Stimulated activated CD8-positive, alpha-beta memory T cell treated with anti-CD3 and anti-CD28 coated beads, Interleukin-7, amount 100 ng/mL, for 1 hour (primary cell): ENCODE measurements at places on chromosomes 3 and 15.

DNA sequence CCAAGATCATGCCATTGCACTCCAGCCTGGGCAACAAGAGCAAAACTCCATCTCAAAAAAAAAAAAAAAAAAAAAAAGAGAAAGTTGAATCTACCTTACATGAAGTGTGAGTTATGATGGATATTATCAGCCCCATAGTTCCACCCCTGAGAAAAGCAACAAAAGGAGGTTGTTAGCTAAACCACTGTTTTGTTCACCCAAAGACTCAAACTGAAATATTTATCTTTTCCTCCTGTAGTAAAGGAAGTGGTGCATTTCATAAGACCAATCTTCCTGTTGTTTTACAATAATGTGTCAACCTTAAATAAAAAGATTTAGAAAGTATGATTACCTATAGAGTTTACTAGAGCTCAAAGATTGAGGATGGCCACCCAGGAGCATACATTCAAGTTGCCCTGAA is 18.7 kb upstream of the TRMT10C start:
- DNase-seq: no peak

DNA sequence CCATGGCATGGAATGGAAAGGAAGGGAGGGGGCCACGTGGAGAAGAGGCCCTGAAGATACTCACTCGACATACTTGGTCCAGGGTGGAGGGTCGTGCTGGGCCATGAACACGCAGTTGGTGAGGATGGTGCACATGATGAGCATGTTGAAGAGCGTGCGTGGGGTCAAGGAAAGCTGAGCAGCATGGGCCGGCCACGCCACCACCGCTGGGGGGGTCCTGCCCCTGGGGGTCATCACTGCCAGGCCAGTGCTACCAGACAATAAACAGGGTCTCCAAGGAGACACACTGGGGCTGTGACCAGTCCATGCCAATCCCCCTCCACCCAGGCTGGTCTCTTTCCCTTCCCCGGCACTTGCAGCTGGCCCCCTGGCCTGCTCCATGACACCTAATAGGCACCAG is 27.2 kb downstream of the SCN5A start:
- no peak for DNase-seq

GRCh38 chr15:80160570-80161156 is 7.9 kb downstream of the FAH start:
- no peak for DNase-seq

GRCh38 chr3:168021737-168022450 is 73.8 kb downstream of the GOLIM4 start:
- no peak for DNase-seq

DNA sequence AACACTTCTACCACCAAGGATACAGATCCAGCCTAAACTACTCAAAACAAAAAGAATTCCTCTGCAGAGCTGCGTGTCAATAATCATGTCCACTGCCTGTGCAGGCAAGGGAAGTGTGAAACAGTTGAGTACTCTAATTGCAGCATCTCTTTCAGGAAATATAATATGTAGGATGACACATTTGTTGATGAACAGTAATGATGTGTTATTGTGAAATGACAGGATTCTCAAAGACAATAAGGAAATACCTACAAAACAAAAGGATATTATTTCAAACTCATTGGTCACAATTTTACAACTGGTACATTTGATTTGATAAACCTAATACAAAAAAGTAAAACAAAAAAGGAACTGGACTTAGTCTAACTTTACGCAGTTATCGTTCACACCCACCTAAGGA is 4.4 kb downstream of the SPG11 start:
- DNase-seq: no peak

- no peak for DNase-seq
Observed at GRCh38 chr3:73140772-73141442, 79.4 kb downstream of the EBLN2 start.

DNA sequence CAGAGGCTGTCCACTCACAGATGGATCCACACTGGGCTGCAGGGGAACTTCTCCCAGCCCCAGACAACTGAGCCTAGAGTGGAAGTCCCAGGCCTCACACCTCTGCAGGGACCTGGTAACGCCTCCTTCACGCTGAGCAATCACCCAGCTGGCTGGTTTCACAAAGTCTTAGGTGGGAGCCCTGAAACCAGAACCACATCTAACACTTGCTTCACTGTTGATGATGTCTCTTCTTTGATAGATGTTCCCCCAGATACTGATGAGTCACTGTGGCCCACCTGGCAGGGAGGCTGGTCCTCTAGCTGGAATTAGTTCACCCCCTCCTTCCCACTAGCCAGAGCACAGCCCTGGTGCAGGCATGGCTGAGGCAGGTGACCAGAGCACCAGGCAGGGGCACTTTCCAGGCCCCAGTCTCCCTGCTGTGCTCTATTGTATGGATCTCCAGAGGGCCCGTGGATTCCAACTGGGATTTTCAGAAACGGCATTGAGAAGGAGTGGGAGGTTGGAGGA is 33.5 kb downstream of the MYL3 start:
- no peak for DNase-seq

GRCh38 chr3:169241991-169242707 is 421.4 kb downstream of the MECOM start:
- DNase-seq: no peak

GRCh38 chr3:172680684-172681083 is 30.2 kb downstream of the NCEH1 start:
- DNase-seq: no peak

DNA sequence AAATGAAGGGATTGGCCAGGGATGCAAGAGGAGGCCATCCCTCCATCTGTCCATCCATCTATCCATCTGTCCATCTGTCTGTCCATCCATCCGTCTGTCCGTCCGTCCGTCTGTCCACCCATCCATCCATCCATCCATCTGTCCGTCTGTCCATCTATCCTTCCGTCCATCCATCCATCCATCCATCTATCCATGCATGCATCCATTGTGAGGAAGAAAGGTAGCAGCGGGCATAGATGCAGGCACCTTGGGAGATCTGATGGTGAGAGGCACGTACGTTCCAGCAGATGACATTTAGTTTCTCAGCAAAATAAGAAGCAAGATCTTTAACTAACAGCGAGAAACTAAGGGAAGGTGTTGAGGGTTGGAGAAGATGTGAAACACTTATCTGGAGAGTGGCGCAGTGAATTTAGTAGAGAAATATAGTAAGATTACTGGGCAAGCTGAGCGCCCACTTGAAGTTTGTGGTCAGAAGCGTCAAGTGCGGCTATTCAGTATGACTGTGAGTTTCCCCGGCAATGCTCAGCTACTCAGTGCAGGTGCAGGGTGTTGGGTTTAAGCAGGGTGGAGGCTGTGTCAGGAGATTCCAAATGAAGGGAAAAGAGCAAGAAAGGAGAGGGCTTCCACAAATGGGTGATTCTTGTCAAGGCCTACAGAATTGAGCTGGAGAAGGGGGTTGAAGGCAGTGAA is 22.4 kb upstream of the SRP14 start:
- DNase-seq: no peak

DNA sequence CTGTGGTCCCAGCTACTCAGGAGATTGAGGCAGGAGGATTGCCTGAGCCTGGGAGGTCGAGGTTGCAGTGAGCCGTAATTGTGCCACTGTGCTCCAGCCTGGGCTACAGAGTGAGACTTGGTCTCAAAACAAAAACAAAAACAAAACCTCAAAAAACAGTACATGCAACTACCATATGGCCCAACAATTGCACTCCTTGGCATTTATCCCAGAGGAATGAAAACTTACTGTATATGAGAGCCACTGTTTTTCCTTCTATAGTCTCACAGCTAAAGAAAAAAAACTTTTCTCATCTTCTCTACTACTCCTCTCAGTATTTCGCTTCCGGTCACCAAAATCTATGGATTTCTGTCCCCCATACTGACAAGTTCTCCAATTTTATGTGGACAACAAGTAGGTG is 84.3 kb downstream of the FLNB start:
- DNase-seq: no peak

DNA sequence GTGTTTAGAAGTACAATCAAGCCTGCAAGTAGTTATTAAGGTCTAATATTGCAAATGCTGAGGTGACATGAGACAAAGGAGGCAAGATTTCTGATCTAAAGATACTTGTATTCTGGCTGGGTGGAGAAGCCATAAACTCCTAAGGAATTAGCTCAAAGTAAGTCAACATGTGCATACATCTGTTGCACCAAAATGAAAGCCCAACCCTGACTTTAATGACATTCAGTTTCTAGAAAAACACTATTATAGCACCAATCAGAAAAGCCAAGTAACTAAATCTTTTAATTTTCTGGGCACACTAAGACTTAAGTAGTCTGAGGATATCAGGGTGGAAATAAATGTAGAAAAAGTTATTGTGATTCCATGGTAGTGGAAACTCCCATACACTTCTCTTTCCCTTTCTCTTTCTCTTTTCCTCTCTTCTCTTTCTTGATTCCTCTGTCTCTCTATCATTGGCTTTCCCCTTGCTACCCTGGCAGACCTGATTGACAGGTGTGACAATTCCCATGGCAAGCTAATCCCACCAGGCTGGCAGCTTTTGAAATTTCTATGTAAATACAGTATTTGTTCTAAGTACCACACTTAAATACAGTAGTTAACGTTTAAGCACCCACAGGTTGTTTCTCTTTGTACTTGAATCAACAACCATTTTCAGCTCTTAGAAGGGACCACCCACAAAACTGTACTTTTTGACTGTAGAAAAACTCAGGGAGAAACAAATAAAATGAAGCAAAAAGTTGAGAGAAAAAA is 528.4 kb upstream of the SEMA6D start:
- no peak for DNase-seq

GRCh38 chr15:48020166-48020565 is 100.6 kb upstream of the SLC24A5 start:
- DNase-seq: no peak

DNA sequence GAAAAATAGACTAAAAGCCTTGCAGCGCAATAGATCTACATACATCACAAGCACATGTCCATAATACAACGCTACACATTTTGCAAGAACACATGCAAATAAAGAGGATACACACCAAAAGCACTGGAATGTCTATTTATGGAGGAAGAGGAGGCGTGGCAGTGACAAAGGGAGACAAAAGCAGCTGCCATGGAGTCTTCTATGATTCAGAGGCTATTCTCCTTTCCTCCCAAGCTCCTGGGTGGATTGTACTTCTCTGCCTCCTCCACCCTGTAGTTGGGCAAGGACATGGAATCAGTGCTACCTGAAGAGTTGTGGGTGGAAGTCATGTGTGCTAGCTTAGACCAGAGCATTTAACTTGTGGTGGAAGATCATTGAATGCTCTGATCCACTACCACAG is 57.9 kb upstream of the ABHD2 start:
- DNase-seq: no peak

DNA sequence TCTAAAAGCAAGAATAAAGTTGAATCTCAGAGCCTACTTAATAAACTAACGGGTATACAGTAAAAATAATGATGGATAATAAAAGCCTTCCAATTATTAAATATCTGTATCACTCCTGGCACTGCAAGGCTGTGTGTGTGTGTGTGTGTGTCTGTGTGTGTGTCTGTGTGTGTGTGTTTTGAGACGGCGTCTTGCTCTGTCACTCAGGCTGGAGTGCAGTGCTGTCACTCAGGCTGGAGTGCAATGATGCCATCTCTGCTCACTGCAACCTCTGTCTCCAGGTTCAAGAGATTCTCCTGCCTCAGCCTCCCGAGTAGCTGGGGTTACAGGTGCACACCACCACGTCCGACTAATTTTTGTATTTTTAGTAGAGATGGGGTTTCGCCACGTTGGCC is 62.5 kb downstream of the TBL1XR1 start:
- no peak for DNase-seq

DNA sequence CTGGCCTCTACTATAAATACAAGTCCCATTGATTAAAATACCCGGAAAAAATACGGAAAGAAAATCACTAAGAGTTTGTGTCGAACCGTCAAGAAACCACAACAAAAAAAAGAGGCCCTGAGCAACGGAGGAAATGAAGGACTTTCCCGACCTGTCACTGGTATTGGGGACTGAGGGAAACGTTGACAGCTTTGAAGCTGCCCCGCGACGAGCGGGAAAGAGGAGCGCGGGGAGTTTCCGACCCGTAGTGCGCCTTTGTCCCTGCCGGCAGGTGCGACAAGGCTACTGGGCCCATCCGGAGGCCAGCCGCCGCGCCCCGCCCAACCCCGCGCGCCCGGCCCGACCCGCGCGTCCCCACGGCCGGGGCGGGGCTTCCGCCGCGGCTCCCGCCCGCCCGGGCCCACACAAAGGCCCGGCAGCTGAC is 416 bp downstream of the PBRM1 start:
- DNase-seq: peak; percentile 53

GRCh38 chr15:25188551-25189101 is 233.8 kb downstream of the SNRPN start:
- DNase-seq: no peak

GRCh38 chr3:193673845-193674244 is 80.8 kb downstream of the OPA1 start:
- no peak for DNase-seq

DNA sequence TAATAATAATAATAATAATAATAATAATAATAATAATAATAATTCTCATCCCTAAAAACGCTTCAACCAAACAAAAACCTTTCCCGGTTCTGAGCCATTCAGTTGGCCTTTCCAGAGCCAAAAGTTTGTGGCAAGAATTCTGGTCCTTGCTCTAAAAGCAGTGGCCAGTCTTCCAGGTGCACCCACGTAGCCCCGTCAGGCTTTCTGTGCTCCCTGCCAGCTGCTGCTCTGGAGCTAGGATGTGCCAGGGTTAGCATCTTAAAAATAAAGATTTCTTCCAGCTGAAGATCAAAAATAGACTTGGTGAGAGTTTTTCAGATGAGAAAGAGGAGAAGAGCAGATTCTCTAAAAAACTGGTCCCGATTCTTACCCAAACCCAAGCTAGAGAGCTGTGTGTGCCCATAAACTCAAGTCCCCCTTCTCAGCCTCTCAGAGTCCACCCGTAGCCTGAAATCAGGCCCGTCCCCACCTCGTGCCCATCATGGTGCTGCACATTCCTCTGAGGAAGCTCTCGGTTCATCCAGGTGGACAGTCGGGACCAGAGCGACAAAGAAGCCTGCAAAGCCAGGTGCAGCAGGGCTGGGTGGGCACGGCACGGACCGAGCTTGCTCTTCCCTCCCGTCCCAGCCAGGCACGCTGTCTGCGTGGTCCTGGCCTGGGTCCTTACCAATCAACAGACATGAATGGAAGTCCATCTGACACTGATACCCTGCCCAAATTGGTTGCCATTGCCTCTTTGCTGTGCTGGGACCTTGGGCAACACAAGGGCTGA is 155.6 kb downstream of the LRRC28 start:
- DNase-seq: no peak

- DNase-seq: no peak
Observed at GRCh38 chr15:50353251-50353974, 1.6 kb downstream of the GABPB1 start.

- no peak for DNase-seq
Observed at GRCh38 chr3:178618896-178619295, 82.7 kb downstream of the KCNMB2 start.

DNA sequence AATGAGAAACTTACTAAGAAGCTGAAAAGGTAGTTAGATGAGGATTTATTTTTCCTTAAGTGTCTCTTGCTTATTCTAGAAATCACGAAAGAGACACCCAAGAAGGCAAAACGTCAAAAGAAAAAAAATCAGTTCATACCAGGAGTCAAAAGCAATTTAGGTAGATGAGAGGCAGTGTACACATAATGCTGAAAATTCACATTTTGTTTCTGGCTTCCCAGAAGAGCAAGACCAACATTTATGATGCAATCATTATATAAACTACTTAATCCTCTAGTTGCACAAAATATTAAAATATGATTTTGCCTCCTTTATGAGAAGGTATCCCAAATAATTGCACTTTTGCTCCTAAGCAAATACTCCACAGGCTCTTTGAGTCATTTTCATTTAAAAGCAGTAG is 228.0 kb downstream of the FMN1 start:
- no peak for DNase-seq
